ENCODE measurements at places on chromosomes 2 and 18.

- DNase-seq: no peak
Observed at GRCh38 chr2:70536517-70537055, 17.0 kb downstream of the TGFA start.

DNA sequence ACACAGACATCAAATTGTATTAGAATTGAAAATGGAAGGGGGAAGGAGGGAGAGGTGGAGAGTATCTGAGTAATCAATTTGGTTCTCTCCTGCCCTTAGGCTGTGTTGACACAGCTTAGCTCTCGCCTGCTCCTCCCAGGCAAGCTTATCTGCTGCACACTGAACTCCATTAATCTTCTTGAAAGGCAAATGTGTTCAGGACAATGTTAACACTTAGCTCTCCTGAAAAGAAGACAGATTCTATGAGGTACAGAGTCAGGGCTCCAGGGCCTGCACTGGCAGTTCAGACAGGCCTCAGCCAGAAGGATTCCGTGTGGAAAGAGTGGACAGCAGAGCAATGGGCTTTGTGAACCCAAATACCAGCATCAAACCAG is 430.0 kb upstream of the TNP1 start:
- DNase-seq: no peak

- DNase-seq: no peak
Observed at GRCh38 chr2:14344355-14344754, 288.2 kb upstream of the LRATD1 start.

DNA sequence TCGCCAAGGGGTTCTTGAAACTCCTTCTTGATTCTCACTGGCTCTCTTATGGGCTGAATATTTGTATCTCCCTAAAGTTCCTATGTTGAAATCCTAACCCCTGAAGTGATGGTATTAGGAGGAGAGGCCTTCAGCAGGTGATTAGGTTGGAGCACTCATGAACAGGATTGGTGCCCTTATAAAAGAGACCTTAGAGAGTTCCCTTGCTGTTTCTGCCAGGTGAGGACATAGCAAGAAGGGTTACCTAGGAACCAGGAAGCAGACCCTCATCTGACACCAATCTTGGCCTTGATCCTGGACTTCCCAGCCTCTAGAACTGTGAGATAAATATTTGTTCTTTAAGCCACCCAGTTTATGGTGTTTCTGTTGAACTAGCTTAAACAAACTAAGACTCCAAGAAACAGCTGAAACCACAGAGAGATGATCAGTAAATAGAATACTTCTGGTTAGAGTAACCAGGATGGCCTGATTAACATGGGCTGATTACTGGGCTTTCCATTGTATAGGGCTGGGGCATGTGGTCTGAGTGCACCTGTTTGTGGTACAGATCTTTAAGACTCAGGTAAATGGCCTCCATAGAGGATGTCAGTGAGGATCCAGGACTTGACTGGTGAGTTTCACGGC is 7.7 kb upstream of the CDC42EP3 start:
- no peak for DNase-seq

- no peak for DNase-seq
Observed at GRCh38 chr18:22822024-22822423, 111.1 kb upstream of the RBBP8 start.

All from activated T-helper 2 cell treated with anti-CD3 and anti-CD28 coated beads, Interferon-gamma antibody, Interleukin-2, Interleukin-4, amounts not matched to agents 10 μg/mL and 5 μg/mL and 100 μg/mL, durations not matched to agents 14 hours and 24 hours and 36 hours (primary cell).